Parietal lobe (tissue), 2 donors: ENCODE measurements at places on chromosomes 11 and 22. TPM values are rescaled to one million over a fixed set of nuclear protein-coding genes. Genes with fewer than 3 reads are reported as not detected.

DGAT2 gene
- total RNA-seq: 2.8 TPM

SMC1B gene
- not detected for total RNA-seq

MMP11 gene
- total RNA-seq: 23.8 TPM

LYVE1 gene
- 1.3 TPM for total RNA-seq

GGTLC3 gene
- total RNA-seq: not detected

CNGA4 gene
- 0.63 TPM for total RNA-seq

TMEM45B gene
- 0.94 TPM for total RNA-seq

HMOX1 gene
- total RNA-seq: 1.6 TPM

CRKL gene
- 53.5 TPM for total RNA-seq

F2 gene
- total RNA-seq: 0.63 TPM

PYGM gene
- total RNA-seq: 0.63 TPM

MPEG1 gene
- total RNA-seq: 1.6 TPM

HEPN1 gene
- total RNA-seq: not detected

CDC42EP2 gene
- 9.4 TPM for total RNA-seq

SERPING1 gene
- total RNA-seq: 15.0 TPM

SYT7 gene
- 23.5 TPM for total RNA-seq

BTBD18 gene
- total RNA-seq: not detected

DENND6B gene
- total RNA-seq: 26.0 TPM

DAGLA gene
- 10.6 TPM for total RNA-seq

GTSE1 gene
- total RNA-seq: 3.1 TPM

THY1 gene
- 31.3 TPM for total RNA-seq

RCOR2 gene
- total RNA-seq: 16.0 TPM

OSBPL5 gene
- 90.1 TPM for total RNA-seq

B4GALNT4 gene
- total RNA-seq: 163 TPM

CYTH4 gene
- total RNA-seq: 1.3 TPM

MRPL49 gene
- total RNA-seq: 29.4 TPM

CHST1 gene
- 15.3 TPM for total RNA-seq

PRR33 gene
- total RNA-seq: not detected

NRXN2 gene
- total RNA-seq: 315 TPM

OR5D14 gene
- total RNA-seq: not detected

C22orf15 gene
- total RNA-seq: not detected

PKDREJ gene
- under 0.01 TPM for total RNA-seq

LSP1 gene
- total RNA-seq: 0.63 TPM

PANX3 gene
- not detected for total RNA-seq

IFT27 gene
- 26.3 TPM for total RNA-seq

CTSD gene
- total RNA-seq: 39.8 TPM

PTH gene
- total RNA-seq: not detected

SCUBE2 gene
- total RNA-seq: 7.2 TPM

KRTAP5-2 gene
- total RNA-seq: not detected

ELF5 gene
- not detected for total RNA-seq

OR52I2 gene
- total RNA-seq: not detected

OR52A1 gene
- total RNA-seq: not detected

DERL3 gene
- total RNA-seq: 2.2 TPM

MRGPRX3 gene
- not detected for total RNA-seq

ZDHHC13 gene
- total RNA-seq: 41.6 TPM
